Stimulated activated CD8-positive, alpha-beta memory T cell treated with anti-CD3 and anti-CD28 coated beads, Interleukin-4, amount 100 ng/mL, for 48 hours (primary cell): ENCODE measurements at places on chromosomes 2 and 18.
A peak's percentile ranks its signal among the peaks of the same experiment; 100 is the strongest.

- DNase-seq = no peak
Observed at GRCh38 chr2:180707884-180708205, 272.6 kb upstream of the UBE2E3 start.

- DNase-seq = peak; percentile 58
Observed at GRCh38 chr18:44733069-44733753, 52.5 kb downstream of the SETBP1 start.

GRCh38 chr2:68134554-68134953 lies 23.1 kb upstream of the PNO1 start:
- DNase-seq = no peak

GRCh38 chr18:13260197-13260934 lies 41.8 kb downstream of the LDLRAD4 start:
- peak; percentile 18 for DNase-seq

DNA sequence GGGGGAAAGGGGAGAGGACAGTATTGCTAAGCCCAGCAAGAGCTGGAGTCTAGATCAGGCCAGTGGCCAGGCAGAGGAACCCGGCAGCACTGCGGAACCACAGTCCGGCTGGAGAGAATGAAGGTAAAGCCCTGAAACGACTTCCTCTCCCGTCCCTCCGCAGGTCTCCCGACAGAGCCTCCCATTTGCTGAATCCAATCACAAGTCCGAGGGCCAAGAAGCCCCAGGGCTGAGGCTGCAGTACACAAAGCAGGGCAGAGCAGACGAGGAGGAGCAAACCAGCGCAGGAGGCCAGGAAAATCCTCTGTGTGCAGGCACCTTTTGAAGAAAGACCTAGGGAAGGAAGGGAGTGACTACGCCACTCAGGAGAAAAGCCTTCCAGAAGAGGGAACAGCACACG lies 104.4 kb downstream of the OSBPL1A start:
- DNase-seq = no peak

DNA sequence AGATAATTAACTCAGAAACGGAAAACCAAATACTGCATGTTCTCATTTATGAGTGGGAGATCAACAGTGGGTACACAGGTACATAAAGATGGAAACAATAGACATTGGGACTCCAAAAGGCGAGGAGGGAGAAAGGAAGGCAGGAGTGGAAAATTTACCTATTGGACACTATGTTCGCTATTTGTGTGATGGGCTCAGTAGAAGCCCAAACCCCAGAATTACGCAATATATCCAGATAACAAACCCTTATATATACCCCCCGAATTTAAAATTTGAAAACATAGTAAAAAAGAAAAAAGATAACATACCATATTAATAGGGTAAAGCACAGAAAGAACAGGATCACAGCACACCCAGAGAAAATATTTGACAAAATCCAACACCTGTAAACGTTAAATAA lies 1351.7 kb upstream of the FAM98A start:
- no peak for DNase-seq

DNA sequence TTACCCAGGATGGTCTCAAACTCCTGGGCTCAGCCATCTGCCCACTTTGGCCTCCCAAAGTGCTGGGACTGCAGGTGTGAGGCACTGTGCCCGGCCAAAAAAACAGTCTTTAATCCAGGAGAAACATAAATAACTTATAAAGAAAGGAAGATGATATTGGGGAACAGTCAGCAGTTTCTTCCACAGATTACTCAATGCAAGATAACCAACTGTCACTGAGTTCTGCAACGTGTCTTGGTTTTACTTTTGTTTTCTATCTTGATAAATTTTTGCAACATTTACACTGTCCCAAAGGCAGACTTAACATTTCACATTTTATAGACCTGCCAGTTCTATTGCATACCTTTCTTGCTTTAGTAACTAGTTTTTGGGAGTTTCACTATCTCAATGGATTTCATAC lies 71.1 kb downstream of the ANKRD44 start:
- DNase-seq = no peak
